Right ventricle myocardium inferior (tissue), 1 donor: ENCODE measurements at places on chromosomes 2 and 18. TPM values are rescaled to one million over a fixed set of nuclear protein-coding genes. Genes with fewer than 3 reads are reported as not detected.

DNA sequence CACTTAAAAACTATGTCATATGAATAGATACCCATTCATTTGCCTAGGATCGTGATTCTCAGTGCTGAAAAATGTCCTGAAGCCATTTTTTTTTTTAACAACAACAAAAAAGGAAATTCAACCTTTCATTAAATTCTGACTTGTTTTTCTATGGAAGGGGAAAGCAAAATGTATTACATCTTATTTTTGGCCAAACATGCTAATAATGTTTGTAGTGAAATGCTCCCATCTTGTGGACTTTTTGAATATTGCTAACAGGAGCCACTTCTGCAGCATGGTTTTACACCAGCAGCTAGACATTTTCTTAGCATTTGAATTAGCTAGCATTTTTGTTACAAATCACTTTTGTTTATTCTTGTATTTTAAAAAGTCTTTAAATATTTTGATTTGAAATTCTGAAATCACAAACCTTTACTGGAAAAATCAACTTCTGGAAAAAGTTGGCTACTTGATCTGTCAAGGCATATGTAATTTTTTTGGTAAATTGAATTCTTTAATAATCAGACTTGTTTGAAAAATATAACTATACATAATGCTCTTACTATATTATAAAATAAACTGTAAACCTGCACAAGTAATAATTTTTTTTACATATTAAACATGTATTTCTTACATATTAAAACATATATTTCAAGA, 75.8 kb downstream of the KIDINS220 start:
- no peak for DNase-seq

DNA sequence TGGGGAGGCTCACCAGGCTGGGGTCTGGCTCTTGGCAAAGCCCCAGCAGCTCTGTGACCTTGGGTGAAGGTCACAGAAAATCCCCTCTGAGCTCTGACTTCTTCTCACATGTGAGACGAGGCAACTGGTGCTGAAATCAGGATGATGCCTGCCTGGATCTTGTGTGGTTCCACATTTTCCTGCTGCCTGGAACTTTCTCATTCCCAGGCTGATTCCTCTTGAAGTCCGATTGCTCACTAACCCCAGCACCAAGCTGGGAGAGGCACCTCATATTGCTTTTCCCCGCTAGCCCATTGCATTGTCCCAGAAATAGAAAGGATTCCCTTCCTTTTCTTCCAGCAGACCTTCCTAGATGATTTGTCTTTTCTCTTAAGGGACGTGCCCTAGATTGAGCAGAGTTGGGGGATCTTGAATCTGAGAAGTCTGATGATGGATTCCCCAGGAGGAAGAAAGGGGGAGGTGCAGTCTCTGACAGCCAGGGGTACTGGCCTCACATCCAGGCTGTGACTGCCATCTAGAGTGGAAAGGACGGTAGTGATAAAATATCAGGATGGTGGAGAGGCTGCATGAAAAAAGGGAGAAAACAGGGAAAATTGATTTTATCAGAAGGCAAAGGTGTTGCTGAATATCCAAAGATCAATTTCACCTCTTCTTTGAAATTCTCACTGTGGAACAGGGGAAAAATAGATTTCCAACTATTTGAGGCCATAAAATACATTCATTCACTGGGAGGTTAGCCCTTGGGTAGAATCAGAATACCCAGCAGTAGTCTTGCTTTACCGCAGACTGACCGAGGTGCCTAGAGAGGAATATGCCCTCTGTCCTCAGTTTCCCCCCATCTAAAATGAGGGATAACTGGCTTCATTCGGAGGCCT, 96.3 kb downstream of the FAM210A start:
- DNase-seq: peak; percentile 50

Gene FBXO48
- total RNA-seq: 1.1 TPM

GRCh38 chr2:45734952-45735351, 83.5 kb downstream of the PRKCE start:
- DNase-seq: no peak

Gene BMP10
- 0.35 TPM for total RNA-seq

Gene FOXI3
- not detected for total RNA-seq

GRCh38 chr18:24190590-24190989, 51.7 kb downstream of the CABYR start:
- DNase-seq: no peak

- no peak for DNase-seq
Observed at GRCh38 chr2:3460156-3460555, 59.2 kb downstream of the ADI1 start.

DNA sequence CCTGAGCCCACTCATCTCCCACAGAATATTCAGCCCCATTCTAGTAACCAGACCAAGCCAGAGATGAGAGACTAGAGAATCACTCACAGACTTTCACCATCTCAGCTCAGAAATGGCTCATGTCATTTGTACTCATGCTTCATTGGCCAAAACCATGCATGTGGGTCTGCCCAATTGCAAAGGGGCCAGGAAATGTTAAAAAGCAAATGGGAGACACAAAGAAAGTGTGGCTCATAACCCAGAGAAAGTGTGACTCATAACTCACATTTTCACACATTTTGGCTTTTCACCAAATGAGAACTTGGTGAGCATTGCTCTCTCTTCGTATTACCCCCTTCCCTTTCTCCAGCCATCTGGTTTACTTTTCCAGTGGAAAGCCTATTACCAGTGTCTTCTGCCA, 66.2 kb downstream of the MDH1 start:
- no peak for DNase-seq

DNA sequence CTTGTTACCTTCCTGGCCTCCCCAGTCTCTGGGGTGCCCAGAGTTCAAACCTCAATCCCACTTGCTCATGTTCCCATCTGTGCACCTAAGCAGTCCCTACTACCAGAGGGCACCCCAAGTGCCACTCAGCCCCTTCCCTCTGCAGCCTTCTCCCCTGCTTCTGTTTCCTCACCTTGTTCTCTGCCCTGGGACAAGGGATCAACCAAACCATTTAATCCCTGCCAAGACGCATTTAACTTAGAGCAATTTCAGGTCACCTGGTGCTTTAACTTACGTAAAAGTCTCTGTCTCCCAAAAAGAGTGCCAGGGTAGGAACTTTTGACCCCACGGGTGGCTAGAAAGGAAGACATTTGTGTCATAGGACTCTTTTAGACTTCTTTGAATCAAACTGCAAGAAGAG, 67.2 kb downstream of the SRD5A2 start:
- no peak for DNase-seq

Gene CKAP2L
- 1.3 TPM for total RNA-seq

GRCh38 chr2:81528852-81529480, 1224.4 kb upstream of the LRRTM1 start:
- DNase-seq: no peak

- DNase-seq: no peak
Observed at GRCh38 chr2:216292886-216293301, 79.4 kb downstream of the MARCHF4 start.

Gene WIPF1
- 19.4 TPM for total RNA-seq

Gene RETSAT
- total RNA-seq: 44.8 TPM

Gene UGT1A8
- not detected for total RNA-seq

Gene DNAH6
- total RNA-seq: 0.05 TPM

Gene PARD6G
- total RNA-seq: 2.1 TPM

Gene OBSL1
- total RNA-seq: 158 TPM

DNA sequence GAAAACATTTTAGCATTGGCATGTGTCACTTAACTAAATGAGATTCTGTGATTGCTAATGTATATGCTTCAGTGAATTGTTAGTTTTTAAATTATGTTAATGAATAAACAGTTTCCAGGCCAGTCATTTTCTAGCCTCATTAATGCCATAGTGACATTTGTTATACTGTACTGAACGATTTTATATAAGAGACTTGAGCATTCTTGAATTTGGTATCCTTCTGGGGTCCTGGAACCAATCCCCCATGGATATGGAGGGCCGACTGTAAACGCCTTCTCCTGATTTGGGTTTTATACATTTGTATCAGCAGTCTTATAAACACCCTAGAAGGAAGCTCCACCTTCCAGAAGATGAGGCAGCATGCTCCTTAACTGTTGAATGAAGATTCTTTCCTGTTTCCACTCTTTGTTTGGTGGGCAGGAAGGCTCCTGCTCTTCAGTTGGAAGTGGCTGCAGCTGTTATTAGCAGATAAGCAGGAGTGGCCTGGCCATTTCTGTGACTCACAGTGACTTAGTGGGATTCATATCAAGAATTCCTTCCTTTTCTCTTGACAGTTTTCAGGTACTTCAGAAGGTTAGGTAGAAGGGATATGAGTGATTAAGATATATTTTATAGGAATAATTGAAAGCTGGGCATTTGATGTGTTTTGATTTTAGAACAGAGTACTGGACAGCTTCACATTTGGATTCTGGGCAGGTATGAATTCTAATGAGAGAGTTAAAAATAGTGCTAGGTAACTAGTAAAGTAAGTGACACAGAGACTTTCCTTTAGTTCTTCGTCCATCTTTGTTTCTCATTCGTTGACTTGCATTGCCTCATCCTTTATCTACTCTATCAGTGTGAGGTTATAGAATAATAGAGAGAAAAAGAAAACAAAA, 124.9 kb downstream of the PLCL1 start:
- no peak for DNase-seq

Gene KLHL41
- total RNA-seq: 159 TPM

GRCh38 chr2:199370150-199370780, 87.5 kb downstream of the SATB2 start:
- no peak for DNase-seq

Gene CHRND
- not detected for total RNA-seq

- DNase-seq: no peak
Observed at GRCh38 chr2:109212836-109213563, 84.0 kb downstream of the SH3RF3 start.

Gene TCF23
- 0.16 TPM for total RNA-seq

GRCh38 chr2:130385709-130386108, 29.9 kb downstream of the PTPN18 start:
- DNase-seq: no peak

GRCh38 chr2:109294523-109294922, 165.5 kb downstream of the SH3RF3 start:
- no peak for DNase-seq

DNA sequence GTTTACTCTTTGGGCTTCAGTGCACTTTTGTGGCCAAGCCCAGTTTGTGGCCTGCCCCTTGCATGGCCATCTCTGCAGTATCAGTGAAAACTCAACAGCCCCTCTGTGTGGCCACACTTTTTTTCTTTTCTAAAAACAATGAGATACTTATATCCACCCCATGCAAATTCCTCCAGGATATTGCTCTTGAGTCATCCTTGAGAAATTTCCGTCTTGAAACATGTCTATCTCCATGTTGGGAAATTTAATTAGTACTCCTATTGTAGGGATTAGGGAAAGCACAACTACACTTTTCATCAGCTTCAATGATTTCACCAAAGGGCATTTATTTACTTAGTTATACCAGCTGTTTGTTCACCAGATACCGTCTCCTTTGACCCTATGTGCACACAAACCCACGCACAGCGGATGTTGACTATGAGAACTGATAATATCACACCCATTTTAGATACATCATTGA, 993.1 kb downstream of the TSN start:
- no peak for DNase-seq

Gene NDUFS1
- total RNA-seq: 468 TPM

DNA sequence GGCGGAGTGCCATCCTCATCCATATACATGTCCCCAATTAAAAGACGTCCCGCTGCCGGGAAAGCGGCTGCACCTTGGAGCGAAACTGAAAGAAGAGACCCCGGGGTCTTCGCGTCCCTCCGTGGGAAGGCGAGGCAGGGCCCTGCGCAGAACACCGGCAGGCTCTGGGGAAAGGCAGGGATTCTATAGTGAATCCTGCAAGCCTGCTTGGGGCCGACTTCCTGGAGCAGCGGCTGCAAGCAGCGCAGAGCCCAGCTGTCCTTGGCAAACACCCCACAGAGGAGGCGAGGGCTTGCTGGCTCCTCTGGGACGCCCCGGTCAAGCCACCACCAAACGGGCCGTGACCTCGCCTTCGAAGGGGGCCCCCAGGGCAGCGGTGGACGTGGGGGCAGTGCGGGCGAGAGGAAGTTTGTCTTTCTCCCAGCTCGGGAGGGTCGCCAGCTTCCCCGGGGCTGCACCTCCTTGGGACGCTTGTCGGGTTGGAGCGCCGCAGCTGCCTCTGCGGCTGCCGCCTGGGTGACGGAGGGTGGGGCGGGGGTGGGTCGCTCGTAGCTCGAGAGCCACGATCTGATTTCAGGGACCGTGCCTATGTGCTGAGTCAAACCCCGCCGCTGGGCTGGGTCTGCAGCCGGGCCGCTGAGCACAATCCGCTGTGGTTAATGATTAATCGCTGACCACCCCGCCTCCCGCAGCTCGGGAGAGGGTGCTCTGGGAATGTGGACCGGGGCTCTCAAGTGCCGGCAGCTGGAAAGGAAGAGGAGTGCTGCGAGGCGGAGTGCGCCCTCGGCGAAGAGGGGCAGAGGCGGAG, 486 bp upstream of the GPR39 start:
- DNase-seq: peak; percentile 80

DNA sequence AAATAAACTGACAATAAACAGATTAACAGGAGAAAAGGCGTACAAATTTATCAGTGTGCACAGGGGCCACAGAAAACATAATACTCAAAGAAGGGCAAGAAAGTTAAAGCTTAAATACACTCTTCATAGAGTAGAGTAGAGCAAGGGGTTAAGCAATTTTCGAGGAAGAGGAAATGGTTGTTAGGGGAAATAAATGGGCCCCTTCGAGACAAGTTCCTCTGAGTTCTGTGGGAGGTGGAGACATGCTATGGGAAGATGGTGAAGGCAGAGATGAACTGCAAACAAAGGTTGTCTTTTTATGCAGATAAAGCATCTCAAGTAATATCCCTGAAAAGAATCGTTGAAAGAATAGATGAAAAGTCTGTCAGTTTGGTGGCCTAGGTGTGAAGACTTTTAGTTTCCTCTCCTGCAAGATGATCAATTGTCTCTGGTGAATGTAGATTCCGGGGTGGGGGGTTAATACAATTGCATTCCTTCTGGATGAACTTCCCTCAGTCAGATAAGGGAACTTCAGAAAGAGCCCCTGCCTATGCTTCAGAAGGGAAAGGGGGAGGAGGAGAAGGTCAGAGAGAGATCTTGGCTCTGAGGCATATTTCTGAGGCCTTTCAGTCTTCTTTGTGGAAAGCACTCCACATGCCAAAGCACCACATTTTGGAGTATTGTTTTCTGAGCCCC, 127.0 kb downstream of the METTL4 start:
- DNase-seq: no peak

Gene SP140
- total RNA-seq: 0.32 TPM

DNA sequence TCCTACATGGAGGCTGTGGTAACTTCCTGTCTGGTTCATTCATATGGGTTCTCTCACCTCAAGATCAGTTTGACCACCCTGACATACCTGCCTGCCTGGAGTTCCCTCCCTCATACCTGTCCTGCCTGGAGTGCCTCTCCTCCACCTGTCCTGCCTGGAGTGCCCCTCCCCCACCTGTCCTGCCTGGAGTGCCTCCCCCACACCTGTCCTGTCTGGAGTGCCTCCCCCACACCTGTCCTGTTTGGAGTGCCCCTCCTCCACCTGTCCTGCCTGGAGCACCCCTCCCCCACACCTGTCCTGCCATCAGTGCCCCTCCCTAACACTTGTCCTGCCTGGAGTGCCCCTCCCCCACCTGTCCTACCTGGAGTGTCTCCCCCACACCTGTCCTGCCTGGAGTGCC, 461.9 kb downstream of the PTPRM start:
- DNase-seq: no peak

- no peak for DNase-seq
Observed at GRCh38 chr2:43184339-43184895, 42.0 kb downstream of the ZFP36L2 start.

Gene KIF1A
- 1.5 TPM for total RNA-seq

- no peak for DNase-seq
Observed at GRCh38 chr2:215970425-215970824, 42.9 kb downstream of the MREG start.

Gene ARHGAP25
- total RNA-seq: 9.4 TPM

GRCh38 chr2:83172841-83173240, 1286.2 kb downstream of the SUCLG1 start:
- DNase-seq: no peak

GRCh38 chr2:143730953-143731260, 601.7 kb downstream of the ARHGAP15 start:
- no peak for DNase-seq

Gene MYCN
- total RNA-seq: 0.54 TPM
